ENCODE measurements at places on chromosomes 7 and 10.

GRCh38 chr7:26510231-26510957 lies 218.7 kb downstream of the SNX10 start:
- DNase-seq: no peak

- DNase-seq: no peak
These were observed 73.4 kb upstream of the LAMB4 start for GRCh38 chr7:108203537-108203936.

GRCh38 chr7:134792968-134793367 lies 13.5 kb downstream of the CALD1 start:
- DNase-seq: no peak

- DNase-seq: no peak
These were observed 56.9 kb downstream of the SAMD9 start for GRCh38 chr7:93060865-93061264.

DNA sequence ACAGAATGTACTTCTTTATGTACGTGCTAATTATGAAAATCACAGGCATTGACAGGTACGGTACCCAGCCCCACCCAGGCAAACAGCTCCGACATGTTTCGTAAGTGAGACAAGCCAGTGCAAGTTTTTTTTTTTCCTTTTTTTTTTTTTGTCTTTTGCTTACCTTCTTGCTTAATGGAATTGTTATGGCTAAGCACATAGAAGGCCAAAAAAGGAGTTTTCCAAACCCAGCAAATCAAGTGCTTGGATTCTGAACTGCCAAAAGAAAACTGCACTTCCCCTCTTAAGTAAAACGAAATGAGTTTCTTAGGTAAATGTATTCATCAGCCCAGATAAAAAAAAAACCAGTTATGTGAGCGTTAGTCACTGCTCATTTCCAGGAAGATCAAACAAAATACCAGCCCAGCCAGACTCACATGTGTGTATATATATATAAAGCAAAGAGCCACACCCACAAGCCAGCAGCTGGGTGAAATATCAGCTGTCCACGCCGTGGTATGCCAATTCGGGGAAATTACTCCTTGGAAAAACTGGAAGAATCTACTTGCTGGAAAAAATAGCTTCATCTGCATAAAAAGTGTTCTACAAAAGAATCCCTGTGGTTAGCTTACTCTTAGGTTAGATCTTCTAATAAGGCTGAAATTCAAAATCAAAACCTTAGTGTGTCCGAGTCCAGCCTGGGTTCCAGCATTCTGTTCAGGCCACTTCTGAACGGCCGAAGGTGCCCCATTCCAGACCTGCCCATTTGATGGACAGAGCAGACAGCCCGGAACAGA lies 8.0 kb downstream of the KLF6 start:
- peak; percentile 59 for DNase-seq

DNA sequence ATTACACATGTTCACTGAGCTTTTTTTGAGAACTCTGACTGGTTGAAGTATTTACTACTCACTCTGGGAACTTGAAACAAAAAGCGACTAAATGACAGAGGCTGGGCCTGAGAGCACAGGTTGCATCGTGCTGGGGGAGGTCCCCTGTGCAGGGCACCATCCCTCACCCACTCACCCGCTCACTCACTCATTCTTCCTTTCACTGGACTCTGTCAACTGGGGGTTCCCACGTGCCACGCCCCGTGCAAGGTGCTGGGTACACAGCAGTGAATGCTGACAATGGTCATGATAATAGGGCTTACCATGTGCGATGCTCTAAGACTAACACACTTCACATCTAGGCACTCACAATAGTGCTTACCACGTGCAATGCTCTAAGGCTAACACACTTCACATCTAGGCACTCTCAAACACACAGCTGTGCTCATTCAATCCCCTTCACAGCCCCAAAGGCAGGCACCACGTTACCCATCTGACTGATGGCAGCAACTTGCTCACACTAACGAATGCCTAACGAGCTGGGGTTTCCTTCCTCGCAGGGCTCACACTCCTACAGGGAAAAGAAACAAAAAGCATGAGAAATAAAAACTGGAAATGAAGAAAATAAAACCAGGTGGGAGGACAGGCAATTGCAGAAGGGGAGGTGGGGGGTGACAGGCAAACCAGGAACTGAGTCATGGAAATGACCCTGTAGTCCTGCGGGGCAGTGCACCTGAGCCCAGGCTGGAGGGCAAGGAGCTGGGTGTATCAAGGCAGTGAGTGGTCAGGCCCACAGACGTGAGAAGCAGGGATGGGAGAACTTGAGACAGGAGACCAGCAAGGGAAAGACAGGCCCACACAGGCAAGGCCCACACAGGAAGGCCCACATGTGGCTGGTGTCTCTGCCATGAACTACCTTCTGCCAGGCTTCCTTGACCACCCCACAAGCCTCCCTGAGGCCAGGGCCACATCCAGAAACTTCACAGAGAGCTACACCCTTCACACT lies 147.0 kb upstream of the FAM20C start:
- no peak for DNase-seq

- no peak for DNase-seq
These were observed 341.6 kb downstream of the RNLS start for GRCh38 chr10:88241501-88241900.

GRCh38 chr7:2641406-2642393 lies 9.9 kb downstream of the TTYH3 start:
- DNase-seq: no peak

GRCh38 chr7:153408360-153409335 lies 643.5 kb upstream of the DPP6 start:
- no peak for DNase-seq

- no peak for DNase-seq
These were observed 25.2 kb downstream of the SEC23IP start for GRCh38 chr10:119917777-119918176.

- DNase-seq: peak; percentile 30
These were observed 5.1 kb upstream of the ELFN1 start for GRCh38 chr7:1664711-1665548.

GRCh38 chr10:44910602-44911001 lies 535 bp upstream of the TMEM72 start:
- no peak for DNase-seq

- no peak for DNase-seq
These were observed 15.0 kb upstream of the COMMD3 start for GRCh38 chr10:22301193-22301592.

- no peak for DNase-seq
These were observed 364.2 kb downstream of the SFMBT2 start for GRCh38 chr10:7046615-7047014.

- no peak for DNase-seq
These were observed 1219.4 kb downstream of the TYW1 start for GRCh38 chr7:68216051-68216450.

DNA sequence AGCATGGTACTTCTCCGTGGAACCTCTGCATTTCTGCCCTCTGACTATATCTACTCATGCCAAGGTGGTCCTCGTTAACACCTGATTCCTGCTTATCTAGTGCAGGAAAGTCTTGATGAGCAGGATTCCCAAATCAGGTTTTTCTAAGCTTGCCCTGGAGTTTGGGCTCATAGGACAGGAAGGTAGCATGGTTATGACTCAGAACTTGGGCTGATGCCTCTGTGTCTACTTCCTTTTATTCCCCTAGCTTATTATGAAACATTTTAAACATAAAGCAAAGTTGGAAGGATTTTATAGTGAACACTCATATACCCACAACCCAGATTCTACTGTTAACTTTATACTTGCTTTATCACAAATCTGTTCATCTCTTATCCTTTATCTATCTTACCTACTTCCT lies 5.6 kb downstream of the SUFU start:
- no peak for DNase-seq

- DNase-seq: no peak
These were observed 1.7 kb downstream of the ABCC2 start for GRCh38 chr10:99784016-99784726.

DNA sequence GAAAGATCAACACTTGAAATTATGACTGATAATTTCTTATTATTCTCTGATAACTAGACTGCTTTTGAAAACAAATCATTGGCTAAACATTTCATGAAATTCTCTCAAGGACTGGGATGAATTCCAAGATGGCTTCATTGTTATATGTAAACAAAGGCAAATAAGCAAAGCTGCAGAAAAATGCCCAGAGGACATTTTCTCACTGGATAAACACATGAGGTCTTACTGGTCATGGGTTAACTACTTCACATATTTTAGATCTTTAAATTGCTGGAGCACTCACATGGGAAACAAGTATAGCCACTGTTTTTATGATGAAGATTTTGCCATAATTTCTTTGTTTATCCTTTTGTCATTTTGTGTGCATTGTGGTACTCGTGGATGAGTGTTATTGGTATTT lies 239.1 kb downstream of the PHF14 start:
- no peak for DNase-seq

- DNase-seq: no peak
These were observed 4.8 kb downstream of the ANK3 start for GRCh38 chr10:60384708-60385398.

GRCh38 chr7:44980393-44981034 lies 1.7 kb upstream of the MYO1G start:
- peak; percentile 71 for DNase-seq

DNA sequence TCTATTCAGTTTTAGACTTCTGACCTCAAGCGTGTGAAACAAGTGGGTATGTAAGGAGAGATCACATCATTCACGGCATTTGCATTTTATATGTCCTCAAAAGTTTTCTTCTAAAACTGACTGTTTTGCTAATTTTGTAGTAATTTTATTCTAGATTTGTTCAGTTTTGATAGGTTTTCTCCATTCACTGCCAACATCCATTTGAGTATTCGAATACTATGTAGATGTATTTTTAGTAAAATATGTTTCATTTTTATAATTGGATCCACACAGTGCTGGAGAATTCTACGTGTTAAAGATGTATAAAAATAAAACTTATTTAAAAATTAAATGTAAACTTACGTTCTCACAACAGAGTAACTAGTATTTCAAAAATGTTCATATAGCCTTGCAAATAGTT lies 503.0 kb downstream of the CNTNAP2 start:
- no peak for DNase-seq

DNA sequence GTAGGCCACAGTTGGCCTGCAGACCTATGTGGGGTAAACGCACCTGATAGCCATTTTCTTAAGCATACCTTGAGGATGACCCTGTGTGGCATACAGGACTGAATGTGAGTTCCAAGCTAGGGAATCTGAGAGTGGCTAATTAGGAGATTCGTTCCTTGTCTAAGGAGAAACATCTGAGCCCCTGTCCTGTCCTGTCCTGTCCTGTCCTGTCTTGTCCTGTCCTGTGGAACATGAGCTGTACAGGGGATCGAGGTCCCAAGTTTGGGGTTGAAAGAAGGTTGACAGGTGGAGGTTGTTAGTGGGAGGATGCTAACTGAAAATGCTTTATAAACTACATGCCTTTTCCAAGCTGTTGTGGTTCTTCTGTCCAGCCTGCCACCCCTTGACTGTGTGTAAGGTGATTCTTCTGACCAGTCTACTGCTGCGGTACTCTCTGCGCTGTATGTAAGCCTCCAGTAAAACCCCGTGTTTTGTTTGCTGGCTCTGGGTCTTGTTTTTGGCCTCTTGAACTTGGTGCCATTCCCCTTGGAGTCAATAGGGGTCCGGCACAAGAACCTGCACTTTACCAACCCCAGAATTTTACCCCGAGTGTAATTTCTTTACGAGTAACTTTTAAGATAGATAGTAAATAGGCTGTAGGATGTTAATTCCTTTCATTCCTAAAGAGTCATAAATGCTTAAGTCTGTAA lies 26.4 kb downstream of the ZNRF2 start:
- DNase-seq: no peak

DNA sequence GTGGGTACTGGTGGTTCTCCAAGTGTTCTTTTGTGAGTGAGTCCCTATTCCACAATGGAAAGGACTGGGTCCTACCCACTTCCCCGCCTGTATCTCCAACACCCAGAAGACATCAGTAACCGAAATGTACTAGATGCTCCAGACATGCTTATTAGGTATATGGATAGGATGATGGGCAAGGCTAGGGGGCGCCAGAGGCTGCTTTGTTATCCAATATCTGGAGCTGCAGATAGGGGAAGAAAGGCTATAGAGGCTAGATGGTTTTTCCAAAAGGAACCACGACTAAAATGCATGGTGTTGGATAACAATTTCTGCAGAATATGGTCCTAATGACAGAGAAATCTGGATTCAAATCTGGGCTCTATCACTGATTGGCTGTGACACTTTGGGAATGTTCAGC lies 56.2 kb upstream of the TM9SF3 start:
- DNase-seq: peak; percentile 28

GRCh38 chr7:69753981-69754380 lies 155.7 kb downstream of the AUTS2 start:
- no peak for DNase-seq

- DNase-seq: peak; percentile 39
These were observed 1.7 kb upstream of the PAX2 start for GRCh38 chr10:100743626-100744135.

DNA sequence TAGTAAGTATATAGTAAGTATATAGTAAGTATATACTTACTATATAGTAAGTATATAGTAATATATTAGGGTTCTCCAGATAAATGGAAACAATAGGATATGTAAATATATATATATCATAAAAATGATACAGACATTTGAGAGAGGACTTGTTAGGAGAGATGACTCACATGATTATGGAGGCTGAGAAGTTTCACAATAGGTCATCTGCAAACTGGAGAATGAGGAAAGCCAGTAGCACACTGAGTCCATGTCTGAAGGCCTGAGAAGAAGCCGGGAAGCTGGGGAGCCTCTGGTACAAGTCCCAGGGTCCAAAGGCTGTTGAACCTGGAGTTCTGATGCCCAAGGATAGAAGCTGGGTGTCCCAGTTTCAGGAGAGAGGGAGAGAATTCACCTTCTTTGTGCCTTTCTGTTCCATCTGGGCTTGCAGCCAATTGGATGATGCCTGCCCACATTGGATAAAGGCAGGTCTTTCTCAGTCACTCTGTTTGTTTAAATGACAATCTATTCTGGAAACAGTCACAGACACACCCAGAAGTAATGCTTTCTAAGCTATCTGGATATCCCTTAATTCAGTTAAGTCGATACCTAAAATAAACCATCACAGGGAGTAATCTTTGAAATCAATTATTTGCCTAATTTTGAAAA lies 205.5 kb upstream of the CDC14C start:
- no peak for DNase-seq

DNA sequence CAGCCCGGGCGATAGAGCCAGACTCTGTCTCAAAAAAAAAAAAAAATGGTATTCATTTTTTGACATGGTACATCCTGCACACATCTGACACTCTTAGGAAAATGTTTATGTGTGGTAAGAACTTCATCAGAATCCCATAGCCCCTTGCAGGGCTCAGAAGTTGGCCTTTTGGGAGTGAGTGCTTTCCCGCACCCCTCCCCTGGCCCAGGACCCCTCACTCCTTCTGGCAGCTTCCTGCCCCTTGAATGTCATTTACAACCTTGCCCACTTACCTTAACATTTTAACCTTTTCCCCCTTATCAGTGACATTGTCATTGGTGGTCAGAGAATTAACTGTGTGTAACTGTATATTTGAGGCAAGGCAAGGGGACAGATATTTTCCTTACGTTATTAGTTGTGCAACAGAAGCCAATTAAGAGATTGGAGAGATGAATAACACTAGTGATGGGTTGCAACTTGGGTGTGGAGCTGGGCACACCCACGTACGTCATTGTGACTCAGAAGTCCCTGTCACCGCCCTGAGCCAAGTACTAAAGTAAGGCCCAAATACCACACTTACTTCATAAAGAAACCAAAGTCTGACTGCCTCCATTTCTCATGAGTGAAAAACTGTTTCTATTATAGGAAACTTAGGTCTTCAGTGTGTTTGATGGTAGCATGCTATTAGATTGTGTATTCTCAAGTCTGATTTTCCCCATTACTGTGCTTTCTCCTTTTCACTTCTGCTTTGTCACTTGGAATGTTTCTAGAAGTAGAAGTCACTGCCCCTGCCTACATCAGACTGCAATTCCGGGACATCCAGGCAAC lies 31.6 kb downstream of the OGDH start:
- peak; percentile 40 for DNase-seq

Measured in activated CD4-positive, alpha-beta T cell treated with anti-CD3 and anti-CD28 coated beads, Interleukin-2, amount 50 U/mL, for 24 hours (primary cell).